Effector memory CD8-positive, alpha-beta T cell (primary cell): ENCODE measurements at places on chromosomes 4 and X.

- DNase-seq, result no peak
These were observed 121.7 kb upstream of the ETNPPL start for GRCh38 chr4:108884596-108884995.

GRCh38 chrX:25519258-25519657 lies 503.5 kb upstream of the ARX start:
- no peak for DNase-seq

- DNase-seq, result no peak
These were observed 196.1 kb upstream of the GK2 start for GRCh38 chr4:79604152-79604551.

GRCh38 chr4:20394512-20394911 lies 142.8 kb downstream of the SLIT2 start:
- no peak for DNase-seq

DNA sequence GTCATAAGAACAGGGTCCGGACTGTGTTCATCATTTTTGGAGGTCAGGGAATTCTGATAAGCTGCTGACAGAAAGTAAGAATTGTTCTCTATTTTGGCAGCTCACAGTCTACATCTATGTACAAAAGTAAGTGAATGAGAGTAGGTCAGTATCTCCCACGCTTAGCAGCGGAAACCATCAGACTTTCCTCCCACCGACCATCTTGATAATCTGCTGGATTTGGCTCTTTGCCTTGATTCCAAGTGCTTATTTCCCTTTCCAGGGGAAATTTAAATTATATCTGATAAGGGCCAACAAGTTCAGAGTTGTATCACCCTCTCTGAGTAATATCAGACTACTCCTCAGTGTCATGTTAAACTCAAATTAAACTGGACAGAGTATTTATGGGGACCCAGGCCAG lies 118.0 kb downstream of the CAMK2D start:
- DNase-seq, result no peak

DNA sequence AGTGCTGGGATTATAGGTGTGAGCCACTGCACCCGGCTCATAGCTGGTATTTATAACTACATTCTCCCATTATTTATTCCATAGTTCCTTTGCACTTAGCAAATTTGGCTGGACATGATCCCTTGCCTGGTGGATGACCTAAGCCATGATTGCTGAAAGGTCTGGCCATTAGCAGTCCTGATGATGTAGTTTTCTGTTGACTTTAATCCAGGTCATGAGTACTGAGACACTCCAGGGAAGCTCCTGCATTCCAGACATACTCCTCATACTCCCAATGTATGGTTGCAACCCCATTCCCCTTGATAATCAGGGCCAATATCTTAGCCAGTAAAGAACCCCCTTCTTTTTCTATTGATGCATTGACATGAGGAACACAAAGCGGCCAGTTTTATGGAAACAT lies 24.4 kb upstream of the MGST2 start:
- DNase-seq, result no peak

DNA sequence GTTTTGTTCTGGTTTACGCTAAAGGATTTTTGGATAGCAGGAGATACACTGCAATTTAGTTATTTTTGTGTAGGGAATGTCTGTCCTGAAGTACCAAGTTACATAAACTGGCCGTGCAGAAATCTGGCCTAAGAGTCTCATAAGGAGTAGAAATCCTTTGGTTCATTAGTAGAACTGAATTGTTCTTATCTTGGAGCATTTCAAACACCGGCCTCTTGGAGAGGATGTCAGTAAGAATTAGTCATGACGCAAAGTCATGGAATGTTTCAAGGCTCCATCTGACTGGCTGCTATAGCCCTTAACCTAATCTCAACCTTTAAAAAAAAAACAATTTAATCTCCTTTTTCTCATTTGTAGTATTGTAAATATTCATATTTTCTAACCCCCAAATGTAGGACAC lies 15.2 kb downstream of the PDLIM3 start:
- no peak for DNase-seq

DNA sequence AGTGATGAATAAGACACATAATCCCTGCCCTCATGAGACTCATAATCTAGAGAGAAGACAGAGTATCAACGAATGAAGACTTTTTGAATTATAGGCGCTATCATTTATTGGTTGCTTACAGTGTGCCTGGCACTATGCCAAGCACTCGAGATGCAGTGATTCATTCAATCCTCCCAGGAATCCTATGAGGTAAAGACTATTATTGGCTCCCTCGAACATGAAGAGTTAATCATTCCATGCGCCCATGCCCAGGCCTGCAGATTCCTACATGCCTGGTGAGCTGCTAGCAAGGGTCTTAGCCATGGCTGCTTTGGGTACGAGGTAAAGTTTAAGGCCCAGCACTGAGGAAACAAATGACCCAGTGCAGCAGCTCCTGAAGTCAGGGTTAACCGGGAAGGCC lies 47.0 kb downstream of the TEX13B start:
- no peak for DNase-seq

DNA sequence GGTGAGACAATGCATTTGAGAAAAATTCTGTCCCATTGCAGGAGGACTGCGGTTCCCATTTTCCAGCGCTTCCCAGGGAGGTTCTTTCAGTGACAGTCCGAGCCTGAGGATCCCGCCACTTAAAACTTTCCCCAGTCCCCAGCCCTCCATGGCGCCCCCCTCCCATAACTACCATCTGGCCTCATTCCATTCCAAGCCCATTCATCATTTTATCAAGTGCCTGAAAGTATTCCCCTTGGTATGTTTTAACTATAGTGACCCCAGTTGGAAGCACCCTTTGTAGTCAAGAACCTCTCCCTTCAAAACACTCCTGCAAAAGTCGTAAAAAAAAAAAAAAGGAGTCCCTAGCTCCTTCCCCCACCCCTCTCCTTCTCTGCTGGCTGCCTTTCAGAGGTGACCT lies 1.2 kb downstream of the RASL11B start:
- no peak for DNase-seq

- DNase-seq, result no peak
These were observed 3.6 kb upstream of the PDE5A start for GRCh38 chr4:119632216-119632615.

- no peak for DNase-seq
These were observed 168.4 kb upstream of the NRK start for GRCh38 chrX:105653891-105654290.

DNA sequence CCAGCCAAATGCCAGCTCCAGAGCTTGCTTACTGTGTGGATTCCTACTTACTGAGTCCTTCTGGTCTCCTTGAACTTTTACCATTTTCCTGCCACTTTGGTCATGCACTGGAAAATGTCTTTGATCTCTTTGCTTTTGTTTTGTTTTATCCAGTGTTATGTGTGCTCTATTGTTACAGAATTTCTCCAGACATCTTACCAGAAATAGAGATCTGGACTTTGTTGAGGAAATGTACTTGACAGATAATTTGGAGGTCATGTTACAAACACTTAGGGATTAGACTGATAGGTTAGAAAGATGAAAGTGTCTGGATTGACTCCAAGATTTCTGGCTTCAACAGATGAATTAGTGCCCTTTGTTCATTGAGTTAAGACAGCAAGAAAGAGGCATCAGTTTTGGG lies 5.7 kb upstream of the ZNF330 start:
- DNase-seq, result no peak

- no peak for DNase-seq
These were observed 182.2 kb downstream of the BMPR1B start for GRCh38 chr4:94939791-94940519.

GRCh38 chr4:188437535-188437934 lies 298.3 kb downstream of the TRIML1 start:
- no peak for DNase-seq

GRCh38 chrX:145630806-145631435 lies 186.7 kb upstream of the SLITRK2 start:
- no peak for DNase-seq

- peak; percentile 28 for DNase-seq
These were observed 253.5 kb upstream of the GATB start for GRCh38 chr4:152014280-152014679.

GRCh38 chr4:102439236-102439614 lies 61.9 kb upstream of the NFKB1 start:
- no peak for DNase-seq

DNA sequence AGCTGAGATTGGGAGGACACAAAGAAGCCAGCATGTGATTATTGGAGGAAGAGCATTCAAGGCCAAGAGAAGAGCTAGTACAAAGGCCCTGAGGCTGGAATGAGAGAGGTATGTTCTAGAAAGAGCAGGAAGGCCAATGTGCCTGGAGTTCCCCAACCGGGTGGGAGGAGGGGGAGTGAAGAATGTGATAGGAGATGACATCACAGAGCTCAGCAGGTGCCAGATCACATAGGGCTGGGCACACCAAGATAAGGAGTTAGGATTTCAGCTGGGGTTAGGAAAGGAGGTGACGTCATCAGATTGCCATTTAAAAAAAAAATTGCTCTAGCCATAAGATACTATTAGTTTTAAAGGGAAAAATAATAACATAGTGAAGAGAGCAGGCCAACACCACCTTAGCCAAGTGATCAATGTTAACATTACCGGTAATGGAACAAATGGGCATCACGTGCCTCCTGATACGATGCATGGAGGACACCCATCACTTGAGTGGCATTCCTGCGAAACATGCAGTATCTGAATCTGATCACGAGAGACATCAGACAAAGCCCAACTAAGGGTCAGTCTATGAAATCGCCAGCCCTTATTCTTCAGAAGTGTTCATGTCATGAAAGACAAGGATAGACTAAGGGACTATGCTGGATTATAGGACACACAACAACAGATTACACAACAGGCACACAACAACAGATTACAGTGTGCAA lies 344.3 kb downstream of the BCOR start:
- no peak for DNase-seq

DNA sequence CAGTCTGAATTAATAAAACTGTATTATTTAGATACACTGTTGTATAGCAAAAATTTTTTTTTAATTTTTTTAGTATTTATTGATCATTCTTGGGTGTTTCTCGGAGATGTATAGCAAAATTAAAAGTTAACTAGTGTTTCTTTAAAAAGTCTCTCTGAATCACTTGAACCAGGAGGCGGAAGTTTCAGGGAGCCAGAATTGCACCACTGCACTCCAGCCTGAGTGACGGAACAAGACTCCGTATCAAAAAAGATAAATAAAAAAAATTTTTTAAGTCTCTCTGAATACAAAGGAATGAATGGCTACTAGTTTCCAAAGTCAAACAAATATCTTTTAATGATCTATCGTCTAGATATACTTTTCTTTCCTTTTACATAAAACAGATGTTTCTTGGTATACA lies 64.4 kb downstream of the ELF2 start:
- DNase-seq, result no peak

DNA sequence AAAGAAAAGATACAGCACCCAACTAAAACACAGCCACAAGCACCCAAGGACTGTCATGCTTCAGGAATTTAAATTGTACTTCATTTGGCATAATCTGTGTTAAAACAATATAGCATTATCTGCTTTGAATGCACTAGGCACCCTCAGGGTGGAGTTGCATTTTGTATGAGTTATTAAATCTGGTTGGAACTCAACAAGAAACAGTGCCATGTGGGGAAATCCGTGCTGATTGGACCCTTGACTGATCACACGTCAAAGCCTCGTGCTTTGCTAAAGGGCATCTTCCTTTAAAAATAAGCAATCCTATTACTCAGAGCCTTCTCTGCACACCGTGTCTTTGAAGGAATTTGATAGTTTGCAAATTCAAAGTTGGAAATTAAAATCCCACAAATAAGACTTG lies 35.4 kb downstream of the IGFBP7 start:
- no peak for DNase-seq

GRCh38 chrX:74453178-74453577 lies 31.9 kb downstream of the SLC16A2 start:
- no peak for DNase-seq

DNA sequence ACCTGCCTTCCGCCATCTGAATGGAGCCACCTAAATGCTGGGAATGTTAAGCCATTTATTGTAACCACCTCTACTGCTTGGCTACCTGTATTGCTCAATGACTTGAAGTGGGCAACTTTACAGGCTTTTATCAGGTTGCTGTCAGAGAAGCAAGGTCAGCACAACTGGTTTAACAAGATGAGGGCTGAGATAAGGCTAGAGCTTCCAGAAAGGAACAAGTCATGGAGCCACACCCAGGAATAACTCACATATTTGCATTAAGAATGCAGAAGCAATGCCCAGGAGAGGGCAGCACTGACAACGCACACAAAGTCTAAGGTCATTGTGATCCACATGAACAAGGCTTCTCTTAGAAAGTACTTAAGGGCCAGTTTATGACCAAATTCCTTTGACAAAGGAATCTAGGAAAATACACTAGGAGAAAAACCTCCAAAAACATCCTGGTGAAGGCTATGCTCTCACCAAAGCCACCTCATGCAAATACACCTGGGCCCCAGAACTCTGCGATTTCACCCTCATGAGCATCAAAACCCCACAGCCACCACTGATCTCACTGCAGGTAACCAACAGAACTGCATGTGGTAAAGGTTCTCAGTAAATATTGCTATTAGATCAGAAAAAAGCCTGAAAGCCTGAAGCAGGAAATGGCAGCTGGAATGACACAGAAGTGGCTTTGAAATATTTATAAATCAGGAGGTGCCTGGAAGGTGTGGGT lies 15.0 kb upstream of the STS start:
- DNase-seq, result peak; percentile 7

DNA sequence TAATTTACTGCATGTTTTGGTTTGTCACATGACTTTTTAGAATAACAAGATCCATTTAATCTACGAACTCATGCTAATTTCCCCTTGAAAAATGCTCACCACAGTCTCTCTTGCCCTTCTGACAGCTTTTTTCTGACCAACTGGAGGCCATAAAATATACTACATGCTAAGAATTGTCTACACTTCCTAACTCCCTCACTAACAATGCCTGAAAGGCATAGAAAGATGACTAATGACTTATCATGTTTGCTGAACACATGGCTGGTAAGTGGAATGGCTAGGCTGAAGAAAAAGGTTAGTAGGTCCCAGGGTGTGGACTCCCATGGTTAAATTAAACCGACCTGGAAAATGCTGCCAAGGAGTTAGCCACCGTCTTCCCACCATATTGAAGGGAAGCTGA lies 309.9 kb downstream of the SPOCK3 start:
- no peak for DNase-seq

GRCh38 chrX:41449131-41449530 lies 2.0 kb downstream of the NYX start:
- DNase-seq, result no peak

GRCh38 chr4:101135371-101136010 lies 211.8 kb downstream of the PPP3CA start:
- DNase-seq, result no peak

- no peak for DNase-seq
These were observed 46.8 kb downstream of the USP46 start for GRCh38 chr4:52612341-52612740.

DNA sequence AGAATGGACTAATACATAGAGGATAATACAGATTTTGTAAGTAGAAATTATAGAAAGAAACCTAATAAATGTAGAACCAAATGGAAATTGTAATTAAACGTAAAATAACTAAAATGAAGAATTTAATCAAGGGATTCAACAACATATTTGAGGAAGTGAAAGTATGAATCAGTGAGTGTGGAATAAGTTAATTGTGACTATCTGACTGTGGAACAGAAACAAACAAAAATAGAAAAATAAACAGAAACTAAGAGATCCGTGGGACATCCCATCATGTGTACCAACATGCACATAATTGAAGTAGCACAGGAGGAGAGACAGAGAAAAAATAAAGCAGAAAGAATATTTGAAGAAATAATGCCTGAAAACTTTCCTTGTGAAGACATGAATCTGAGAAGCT lies 208.6 kb upstream of the TACR3 start:
- no peak for DNase-seq
